Endothelial cell of umbilical vein (primary cell): ENCODE measurements at places on chromosomes 3 and 15. TPM values are rescaled to one million over a fixed set of nuclear protein-coding genes. Genes with fewer than 3 reads are reported as not detected.

The STX19 gene
- not detected in 2 replicates for total RNA-seq

The EXD1 gene
- total RNA-seq: not detected in 2 replicates

The CPA3 gene
- 1.7 and 3.3 TPM in 2 replicates for total RNA-seq

The VEPH1 gene
- 136 and 142 TPM in 2 replicates for total RNA-seq

The CHST13 gene
- total RNA-seq: not detected in 2 replicates

The FILIP1L gene
- total RNA-seq: 29.2 and 29.9 TPM in 2 replicates

The ATP10A gene
- not detected in 2 replicates for total RNA-seq

The GNAT1 gene
- 0.77 and 0.78 TPM in 2 replicates for total RNA-seq

The POPDC2 gene
- total RNA-seq: 0.66 TPM in 1 of 2 replicates, not detected in the other

The PTPN9 gene
- 31.4 and 32.0 TPM in 2 replicates for total RNA-seq

The GOLGA8J gene
- total RNA-seq: 0.35 TPM in 1 of 2 replicates, not detected in the other

The HTR3E gene
- not detected in 2 replicates for total RNA-seq

The LYSMD4 gene
- 7.0 and 8.4 TPM in 2 replicates for total RNA-seq

The ATP2C1 gene
- 73.3 and 79.5 TPM in 2 replicates for total RNA-seq

The LRRC49 gene
- 6.6 and 7.4 TPM in 2 replicates for total RNA-seq

The ADCY5 gene
- total RNA-seq: not detected in 2 replicates

The FGF7 gene
- not detected in 2 replicates for total RNA-seq

The HESX1 gene
- 0.58 and 0.65 TPM in 2 replicates for total RNA-seq
